Stimulated activated CD8-positive, alpha-beta memory T cell treated with anti-CD3 and anti-CD28 coated beads, Interleukin-7, amount 100 ng/mL, for 48 hours (primary cell): ENCODE measurements at places on chromosomes 3 and 15.

- DNase-seq = no peak
Observed at GRCh38 chr3:10085738-10086137, 22.3 kb downstream of the FANCD2OS start.

- DNase-seq = no peak
Observed at GRCh38 chr3:25053360-25053759, 374.7 kb upstream of the RARB start.

DNA sequence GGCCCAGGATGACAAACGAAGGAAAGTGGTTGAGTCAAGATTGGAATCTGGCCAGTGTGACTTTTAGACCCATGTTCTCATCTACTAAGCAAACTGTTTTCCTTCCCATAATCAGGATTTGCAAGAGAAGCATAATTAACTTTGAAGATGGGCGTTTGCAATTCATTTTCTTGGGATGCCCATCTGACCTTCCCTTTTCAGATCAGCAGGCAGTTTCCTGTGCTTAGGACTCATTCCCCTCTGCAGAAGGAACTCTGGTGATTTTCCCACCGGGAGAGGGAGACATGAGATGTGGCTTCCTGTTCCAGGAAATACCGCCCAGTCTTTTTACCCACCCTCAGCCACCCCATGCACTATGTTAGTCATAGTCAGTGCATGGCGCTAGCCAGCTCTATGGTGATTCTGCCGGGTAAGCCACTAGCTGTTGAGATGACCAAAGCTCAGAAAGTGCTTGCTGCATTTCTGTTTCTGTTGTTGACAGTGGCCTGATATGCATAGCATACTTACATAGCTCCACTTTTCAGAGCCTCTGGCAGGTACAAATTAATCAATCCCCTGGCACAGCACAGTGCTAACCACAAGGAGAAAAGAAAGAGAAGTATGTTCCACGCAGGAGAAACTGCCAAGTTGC is 129.4 kb downstream of the VGLL4 start:
- DNase-seq = no peak

DNA sequence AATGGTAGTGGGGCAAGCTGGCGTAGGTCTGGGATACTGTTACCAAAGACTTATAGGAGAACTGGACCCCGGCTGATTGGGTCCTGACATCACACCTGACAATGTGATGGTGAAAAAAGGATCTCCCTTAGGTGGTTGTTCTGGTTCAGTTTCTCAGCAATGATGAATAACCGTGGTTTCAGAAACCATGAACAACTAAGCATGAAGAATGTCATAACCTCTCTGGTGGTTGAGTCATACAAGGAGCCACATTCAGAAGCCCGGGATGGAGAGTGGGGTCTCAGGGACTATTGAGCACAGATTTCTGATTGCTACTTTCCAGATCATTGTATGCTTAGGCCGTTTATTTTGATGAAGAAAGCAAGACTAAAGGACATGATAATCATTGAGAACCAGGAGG is 17.4 kb downstream of the GPR160 start:
- DNase-seq = no peak

GRCh38 chr3:138785951-138786350 is 48.8 kb downstream of the PIK3CB start:
- DNase-seq = no peak

GRCh38 chr3:43796041-43796596 is 105.4 kb downstream of the ABHD5 start:
- DNase-seq = no peak

GRCh38 chr15:68537097-68537496 is 41.7 kb upstream of the CORO2B start:
- no peak for DNase-seq

DNA sequence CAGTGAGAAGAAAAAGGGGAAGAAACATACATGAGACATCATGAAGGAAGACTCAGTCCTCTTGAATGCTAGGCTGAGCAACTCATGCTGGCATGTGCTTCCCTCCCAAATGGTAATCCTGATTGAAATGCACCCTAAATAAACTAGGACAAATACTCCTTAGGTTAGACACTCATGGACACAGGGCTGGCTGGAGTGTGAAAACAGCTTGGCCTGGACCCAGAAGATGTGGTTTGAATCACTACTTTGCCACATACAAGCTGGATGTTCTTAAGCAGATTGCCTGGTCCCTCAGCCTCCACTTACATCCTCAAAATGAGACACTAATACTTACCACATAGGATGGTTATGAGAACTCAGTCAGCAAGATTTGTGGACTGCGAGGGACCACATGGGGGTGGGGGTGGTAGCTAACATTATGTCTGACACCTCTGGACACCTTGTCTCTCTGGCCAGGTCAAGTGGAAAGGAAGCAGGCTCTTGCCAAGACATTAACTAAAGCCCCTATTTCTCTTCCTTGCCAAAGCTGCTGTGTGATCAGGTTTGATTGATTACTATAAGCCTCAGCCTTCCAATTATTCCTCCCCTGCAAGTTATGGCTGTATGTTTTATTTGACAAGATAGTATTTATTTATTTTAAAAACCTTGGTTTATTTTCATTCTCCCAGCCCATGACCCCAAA is 138.9 kb upstream of the SLC7A14 start:
- DNase-seq = no peak

- DNase-seq = no peak
Observed at GRCh38 chr15:52730173-52730572, 51.0 kb upstream of the ATOSA start.

DNA sequence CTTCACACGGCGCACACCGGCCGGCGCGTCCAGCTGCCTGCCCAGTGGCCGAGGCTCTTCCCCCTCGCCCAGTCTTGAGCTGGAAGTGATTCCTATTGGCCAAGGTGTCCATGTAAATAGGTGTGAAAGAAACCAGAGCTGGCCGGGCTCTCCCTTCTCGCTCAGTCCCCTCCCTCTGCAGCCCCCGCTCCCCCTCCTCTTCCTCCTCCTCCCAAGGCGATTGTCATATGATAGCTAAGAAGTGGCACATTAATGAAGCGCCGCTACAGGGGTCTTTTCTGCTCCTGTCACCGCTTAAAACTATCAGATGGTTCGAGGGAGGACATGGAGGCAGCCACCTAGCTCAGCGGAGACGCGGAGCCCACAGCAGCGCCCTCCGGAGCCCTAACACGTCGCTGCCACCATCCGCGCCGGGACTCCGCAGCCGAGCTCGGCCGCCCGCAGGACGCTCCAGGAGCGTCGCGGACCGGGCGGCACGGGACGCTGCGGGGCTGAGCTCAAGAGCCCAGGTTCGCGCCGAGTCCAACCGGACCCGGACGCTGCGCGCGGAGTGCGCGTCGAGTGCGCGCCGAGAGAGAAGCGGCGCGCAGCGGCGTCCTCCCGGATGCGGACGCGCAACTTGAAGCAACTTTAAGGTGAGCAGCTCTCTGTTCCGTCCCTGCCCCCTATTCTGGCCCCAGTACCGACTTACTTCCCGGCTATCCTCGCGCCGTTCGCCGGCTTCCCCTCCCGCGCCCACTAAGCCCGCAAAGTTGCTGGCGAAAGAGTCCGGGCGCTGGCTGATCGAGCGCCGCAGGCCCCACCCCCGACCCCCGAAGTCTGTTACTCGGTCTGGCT is at the start of gene FOXB1:
FOXB1 (plus strand) TSS at position 303 of the 837 bp plus-strand sequence. CDS start 653 bp downstream, outside the sequence.
- no peak for DNase-seq

DNA sequence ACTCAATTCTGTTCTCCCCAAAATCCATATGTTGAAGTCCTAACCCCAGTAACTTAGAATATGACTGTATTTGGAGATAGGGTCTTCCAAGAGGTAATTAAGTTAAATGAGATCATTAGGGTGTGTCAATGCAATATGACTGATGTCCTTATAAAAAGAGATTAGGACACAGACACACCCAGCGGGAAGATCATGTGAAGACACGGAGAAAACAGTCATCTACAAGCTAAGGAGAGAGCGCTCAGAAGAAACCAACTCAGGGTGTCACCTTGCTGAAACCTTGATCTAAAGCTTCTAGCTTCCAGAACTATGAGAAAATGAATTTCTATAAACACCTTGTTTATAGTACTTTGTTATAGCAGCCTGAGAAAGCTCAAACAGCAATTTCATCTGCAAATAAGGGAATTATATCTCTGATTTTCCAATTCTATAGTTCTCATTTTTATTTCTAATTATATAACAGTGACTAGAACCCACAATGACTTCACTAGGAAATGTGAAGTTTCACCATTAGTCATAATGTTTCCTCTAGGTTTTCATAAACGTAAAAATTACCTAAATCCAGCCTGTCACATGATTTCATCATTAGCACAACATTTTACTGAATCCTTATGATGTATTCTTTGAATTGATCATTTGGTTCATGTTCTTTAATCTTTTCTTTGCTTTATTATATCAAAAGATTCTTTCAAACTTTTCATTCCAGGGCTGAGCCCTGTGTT is 459.1 kb upstream of the MDFIC2 start:
- DNase-seq = no peak

DNA sequence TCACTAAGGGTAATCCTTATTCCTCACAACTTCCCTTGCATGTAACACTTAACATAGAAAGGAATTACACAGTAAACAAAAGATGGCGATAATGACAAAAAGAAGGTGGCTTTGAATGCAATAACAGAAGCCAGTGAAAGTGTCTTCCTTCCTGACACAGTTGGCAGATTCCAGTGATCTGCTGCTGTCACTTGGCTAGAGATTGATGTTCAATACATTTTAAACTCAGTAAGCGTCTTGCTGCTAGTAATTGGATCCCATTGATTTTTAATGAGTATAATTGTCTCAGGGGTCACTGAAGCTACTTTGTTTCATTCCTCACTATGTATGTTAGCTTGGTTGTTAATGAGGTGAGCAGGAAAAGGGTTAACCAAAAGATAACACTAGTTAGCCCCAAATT is 692.7 kb downstream of the NTRK3 start:
- DNase-seq = no peak

DNA sequence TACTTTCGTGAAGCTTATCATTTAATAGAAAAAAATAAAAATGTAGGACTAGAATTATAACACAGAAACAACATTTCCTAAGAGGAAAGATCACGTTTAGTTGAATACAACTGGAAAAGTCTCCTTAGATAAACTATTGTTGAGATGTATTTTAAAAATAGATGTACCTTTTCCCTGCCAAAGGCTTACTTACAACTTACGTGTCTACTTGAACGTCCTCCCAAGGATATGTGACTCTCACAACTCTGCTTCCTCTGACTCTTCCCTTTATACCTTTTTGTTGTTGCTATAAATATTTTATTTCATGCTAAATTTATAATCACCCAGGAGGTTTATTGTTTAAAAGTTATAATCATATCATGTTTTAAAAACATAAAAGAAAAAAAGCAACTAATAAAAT is 908.0 kb upstream of the ROBO1 start:
- no peak for DNase-seq

- DNase-seq = no peak
Observed at GRCh38 chr3:17094551-17094950, 209.8 kb downstream of the PLCL2 start.

DNA sequence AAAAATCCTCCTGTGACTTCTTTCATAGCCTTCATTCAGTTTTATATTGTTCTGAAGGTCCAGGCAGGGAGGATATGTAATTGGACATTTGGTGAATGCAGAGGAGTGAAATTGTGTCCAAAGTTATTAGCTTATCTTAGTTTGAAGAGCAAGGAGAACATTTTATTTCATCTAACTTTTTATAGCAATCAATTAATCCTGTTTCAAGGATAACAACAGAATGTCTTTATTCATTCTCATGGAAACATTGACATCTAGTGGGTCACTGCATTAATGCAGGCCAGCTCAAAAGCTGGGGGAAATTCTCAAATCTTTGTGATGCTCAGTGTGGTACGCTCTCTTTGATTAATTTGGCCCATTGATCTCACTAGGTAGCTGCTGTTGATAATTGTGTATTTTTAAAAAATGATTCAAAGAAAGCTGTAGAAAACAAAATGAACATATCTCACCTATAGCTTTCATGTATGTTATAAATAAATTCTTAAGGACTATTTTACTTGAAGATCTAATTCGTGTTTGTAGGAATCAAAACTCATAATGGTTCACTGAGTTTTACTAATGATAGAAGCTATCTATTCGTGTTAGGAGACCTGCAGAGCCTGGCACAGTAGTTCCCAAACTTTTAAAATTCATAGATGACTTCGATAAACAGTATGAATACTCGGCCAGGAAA is 150.8 kb upstream of the KCNMB2 start:
- no peak for DNase-seq

DNA sequence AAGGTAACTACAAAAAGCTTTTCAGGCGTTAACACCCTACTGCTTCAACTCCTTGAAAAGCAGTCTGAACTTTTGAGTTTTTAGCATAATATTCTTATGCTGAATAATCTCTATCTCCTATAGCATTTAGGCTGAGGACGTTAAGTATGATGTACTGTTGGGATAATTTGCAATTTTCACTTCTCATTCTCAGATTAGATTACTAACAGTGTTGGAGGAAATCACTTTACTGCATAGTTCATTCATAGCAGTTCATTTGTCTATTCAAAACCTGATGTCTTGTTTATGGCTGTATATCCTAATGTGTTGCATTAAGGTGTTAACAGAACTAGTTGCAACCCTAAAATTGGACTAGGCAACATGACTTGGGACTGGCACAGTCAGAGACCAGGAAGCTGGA is 983.1 kb downstream of the FHIT start:
- no peak for DNase-seq

GRCh38 chr3:42306499-42306898 is 40.5 kb upstream of the CCK start:
- DNase-seq = no peak

GRCh38 chr15:63876085-63876662 is 42.4 kb upstream of the HERC1 start:
- DNase-seq = no peak

DNA sequence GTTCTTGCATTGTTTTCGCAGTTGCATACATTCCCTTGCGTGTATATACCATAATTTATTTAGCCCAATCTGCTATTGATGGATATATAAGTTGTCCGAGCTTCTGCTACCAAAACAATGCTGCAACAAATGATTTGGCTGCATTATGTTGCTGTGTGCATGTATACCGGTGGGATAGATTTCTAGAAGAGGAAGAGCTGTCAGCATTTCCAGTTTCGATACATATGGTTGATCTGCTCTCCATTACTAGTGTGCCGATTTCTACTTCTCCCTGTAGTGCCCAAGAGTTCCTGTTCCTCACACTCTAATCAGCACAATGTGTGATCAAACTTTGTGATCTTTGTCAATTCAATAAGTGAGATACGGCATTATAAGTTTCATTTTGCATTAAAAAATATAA is 92.8 kb upstream of the NMNAT3 start:
- no peak for DNase-seq

GRCh38 chr3:184965639-184966430 is 153.9 kb downstream of the VPS8 start:
- no peak for DNase-seq

- DNase-seq = no peak
Observed at GRCh38 chr3:37661615-37662306, 199.9 kb upstream of the CTDSPL start.

- no peak for DNase-seq
Observed at GRCh38 chr3:11370191-11370590, 98.0 kb downstream of the ATG7 start.
